CD4-positive, alpha-beta memory T cell (primary cell): ENCODE measurements at places on chromosomes 11 and 22.

- no peak for DNase-seq
Measured at GRCh38 chr22:25689631-25690030, 52.4 kb upstream of the MYO18B start.

GRCh38 chr11:111840143-111840542 lies 31.2 kb downstream of the ALG9 start:
- no peak for DNase-seq

DNA sequence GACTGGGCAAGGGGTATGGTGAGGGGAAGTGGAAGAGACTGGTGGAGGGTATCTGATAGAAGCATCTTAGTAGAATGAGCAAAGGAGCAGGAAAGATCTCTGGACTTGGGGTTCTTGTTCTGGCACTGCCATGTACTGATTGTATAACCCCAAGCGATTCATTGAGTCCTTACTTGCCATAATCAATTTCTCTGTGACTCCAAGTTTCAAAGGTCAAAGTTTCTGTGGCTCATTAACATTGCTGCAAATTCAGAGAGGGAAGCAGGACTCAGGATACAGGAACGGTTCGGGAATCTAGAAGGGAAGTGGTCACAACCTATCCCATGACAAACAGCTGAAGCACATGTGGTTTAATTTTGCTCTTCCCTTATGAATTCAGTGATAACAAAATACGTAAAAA lies 309 bp downstream of the OR51I2 start:
- no peak for DNase-seq

DNA sequence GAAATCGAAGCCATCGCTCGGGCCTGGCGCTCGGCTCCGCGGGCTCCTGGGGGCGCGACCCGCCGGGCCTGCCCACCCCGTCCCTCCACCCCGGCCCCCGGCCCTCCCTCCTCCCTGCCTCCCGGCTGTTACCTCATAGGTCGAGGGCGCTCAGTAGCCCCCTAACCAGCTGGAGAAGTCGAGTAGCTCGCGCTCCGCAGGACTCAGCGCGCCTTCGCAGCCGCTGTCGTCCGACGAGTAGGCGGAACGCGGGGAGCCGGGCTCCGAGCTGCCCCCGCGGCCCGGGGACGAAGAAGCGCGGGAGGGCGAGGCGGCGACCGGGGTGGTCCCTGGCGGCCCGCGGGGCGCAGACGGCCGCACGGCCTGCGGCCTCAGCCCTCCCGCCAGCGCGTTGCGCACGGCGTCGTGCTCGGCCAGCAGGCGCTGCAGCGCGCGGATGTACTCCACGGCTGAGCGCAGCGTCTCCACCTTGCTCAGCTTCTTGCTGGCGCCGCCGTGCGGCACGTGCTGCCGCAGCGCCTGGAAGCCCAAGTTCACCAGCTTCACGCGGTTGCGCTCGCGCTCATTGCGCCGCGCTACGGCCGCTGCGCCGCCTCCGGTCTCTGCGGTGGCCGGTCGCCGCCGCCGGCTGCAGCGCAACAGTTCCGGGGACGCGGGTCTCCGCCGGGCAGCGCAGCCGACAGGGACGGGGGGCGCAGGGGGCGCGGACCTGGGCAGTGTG lies 627 bp downstream of the ASCL2 start:
- peak; percentile 44 for DNase-seq

- DNase-seq = no peak
Measured at GRCh38 chr11:68527585-68527984, 67.0 kb downstream of the PPP6R3 start.

- DNase-seq = peak; percentile 42
Measured at GRCh38 chr11:10303558-10304363, 1.1 kb upstream of the ADM start.

GRCh38 chr11:123169821-123170220 lies 25.2 kb downstream of the CLMP start:
- no peak for DNase-seq

DNA sequence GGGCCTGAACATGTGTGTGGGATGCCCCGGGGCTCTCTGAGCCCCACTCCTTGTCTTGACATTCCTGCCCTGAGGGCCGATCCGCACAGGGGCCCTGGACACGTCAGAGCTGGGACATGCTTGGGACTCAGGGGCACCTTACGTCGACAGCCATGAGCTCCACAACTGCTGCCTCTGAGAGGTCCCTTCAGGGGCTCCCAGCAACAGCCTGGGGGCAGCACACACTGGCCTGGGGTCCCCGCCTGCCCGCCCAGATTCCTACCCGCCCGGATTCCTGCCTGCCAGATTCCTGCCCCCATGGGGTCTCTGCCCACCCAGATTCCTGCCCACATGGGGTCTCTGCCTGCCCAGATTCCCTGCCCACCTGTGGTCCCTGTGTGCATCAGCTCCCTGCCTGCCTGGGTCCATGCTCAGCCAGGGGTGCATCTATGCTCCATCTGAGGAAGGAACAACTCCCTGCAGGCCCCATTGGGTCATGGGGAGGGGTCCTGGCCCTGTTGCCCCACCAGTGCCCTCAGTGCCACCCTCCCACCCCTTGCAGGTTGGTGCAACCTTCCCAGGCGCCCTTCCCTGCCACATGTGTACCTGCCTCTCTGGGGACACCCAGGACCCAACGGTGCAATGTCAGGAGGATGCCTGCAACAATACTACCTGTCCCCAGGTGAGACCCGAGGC lies 35.7 kb downstream of the MUC5B start:
- DNase-seq = no peak

GRCh38 chr22:43830931-43831560 lies 18.9 kb upstream of the EFCAB6 start:
- DNase-seq = no peak

- no peak for DNase-seq
Measured at GRCh38 chr22:27906241-27906640, 12.8 kb downstream of the PITPNB start.

DNA sequence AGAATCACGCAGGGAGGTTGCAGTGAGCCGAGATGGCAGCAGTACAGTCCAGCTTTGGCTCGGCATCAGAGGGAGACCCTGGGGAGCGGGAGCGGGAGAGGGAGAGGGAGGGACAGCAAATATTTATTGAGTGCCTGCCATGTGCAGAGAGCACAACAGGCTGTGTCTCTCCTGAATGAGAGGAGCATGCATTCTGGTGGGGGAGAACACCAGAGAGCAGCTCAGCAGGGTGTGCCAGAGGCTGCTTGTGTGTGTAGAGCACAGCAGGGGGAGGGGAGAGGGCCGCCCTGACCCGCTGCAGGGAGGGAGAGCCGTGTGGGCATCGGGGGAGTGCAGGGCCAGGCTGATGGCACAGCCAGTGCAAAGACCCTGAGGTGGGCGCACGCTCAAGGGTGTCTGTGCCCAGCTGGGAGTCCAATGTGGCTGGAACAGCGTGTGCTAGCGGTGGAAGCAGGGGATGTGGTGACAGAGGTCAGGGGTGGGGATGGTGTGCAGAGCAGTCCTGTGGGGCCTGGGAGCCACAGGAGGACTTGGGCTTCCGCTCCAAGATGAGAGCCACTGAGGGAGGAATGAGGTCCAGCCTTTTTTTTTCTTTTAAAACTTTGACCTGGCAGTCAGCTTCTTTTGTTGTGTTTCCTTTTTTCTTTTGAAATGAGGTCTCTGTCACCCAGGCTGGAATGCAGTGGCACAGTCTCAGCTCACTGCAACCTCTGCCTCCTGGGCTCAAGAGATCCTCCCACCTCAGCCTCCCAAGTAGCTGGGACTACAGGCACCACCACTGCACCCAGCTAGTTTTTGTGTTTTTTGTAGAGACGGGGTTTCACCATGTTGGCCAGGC lies 12.0 kb downstream of the PPIL2 start:
- DNase-seq = no peak

DNA sequence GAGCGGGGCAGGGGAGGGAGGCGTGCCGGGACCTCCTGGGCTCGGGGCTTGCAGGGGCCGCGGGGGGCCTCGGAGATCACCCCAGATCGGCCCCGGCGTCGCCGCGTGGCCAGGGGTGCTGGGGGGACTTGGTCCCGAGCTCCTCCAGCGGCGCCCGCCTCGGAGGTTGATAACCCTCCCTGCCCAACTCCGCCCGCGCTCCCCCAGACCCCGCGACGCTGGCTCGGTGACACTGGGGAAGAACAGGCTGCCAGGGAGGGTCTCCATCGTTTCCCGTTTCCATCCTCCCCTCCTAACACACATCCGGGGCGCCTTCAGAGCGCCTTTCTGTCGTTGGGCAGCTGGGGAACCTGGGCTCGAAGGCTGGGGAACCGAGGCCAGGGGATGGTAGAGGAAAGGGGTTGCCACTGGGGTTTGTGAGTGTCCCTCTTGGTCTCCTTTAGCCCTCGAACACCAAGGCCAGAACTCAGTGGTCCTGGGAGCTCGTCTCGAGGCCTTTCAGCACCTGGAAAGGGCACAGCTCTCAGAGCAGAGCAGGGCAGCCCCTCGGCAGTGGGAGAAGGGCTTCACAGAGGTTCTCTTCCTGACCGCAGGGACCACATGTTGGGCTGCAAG lies 431 bp downstream of the SLC37A2 start:
- no peak for DNase-seq

GRCh38 chr11:20061776-20062175 lies 98.5 kb downstream of the DBX1 start:
- DNase-seq = no peak

DNA sequence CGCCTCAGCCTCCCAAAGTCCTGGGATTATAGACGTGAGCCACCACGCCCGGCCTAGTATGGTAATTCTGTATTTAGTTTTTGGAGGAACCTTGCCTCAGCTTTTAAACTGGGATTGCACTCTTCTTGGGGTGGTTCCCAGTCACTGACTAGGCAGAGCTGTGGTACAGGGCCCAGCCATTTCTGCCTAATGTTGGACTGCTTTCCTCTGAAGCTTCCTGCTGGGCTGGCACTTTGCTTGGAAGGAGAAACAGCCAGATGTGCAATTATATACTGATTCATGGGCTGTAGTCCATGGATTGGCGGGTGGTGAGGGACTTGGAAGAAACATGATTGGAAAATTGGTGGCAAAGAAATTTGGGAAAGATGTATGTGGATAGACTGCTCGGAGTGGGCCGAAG lies 17.6 kb upstream of the MCHR1 start:
- DNase-seq = no peak

GRCh38 chr11:27873664-27874063 lies 173.4 kb upstream of the BDNF start:
- DNase-seq = no peak

GRCh38 chr11:130308886-130309285 lies 5.8 kb downstream of the ZBTB44 start:
- DNase-seq = no peak

DNA sequence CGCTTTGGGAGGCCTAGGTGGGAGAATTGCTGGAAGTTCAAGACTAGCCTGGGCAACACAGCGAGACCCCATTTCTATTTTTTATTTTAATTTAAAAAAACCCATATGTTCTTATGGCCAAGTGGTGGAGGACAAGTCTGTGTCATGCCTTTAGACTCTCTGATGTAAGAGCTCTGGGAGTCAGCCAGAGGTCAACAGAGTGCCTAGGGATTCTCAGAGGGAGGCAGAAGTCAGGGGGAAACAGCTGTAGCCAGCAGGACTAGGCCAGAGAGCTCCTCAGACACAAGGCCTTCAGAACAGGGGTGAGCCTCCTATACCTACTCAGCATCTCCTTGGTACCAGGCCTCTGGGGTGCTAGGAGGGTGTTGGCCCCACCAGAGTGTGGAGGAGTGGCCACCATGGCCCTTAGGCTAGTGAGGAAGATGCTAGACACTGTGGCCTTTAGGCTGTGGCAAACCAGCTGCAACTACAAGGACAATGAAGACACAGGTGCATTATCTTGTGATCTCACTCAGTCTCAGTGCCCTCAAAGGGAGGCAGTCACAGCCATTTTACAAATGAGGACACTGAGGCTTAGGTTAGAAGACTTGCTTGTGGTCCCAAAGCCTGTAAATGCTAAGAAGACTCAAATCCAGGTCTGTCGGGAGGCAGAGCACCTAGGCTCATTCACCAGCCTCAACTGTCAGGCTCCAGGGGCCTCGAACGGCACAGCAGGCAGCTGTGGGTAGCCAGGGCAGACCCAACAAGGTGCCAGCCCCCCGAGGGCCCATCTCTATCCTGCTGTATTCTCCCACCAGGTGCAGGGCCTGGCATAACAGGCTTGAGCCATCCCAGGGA lies 5.0 kb downstream of the ZP1 start:
- no peak for DNase-seq

GRCh38 chr11:131759140-131759539 lies 388.7 kb downstream of the NTM start:
- no peak for DNase-seq

DNA sequence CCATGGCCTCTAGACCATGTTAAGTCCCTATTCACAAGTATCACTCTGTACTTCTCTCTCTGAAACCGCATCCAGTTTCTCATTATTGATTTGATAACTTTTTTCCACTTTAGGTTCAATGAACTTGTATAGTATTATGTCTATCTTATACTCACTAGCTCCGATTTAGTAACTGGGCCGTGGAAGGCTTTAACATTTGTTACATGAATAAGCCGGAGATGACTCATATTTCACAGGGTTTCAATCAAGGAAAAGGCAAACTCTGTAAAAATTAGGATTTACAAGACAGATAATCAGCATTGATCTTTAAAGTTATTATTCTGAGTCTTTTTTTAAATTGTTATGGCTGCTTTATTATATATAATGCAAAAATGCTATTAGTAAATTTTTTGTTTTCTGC lies 662.2 kb upstream of the CNTN5 start:
- no peak for DNase-seq

GRCh38 chr11:36097219-36097650 lies 153.4 kb downstream of the LDLRAD3 start:
- no peak for DNase-seq

GRCh38 chr11:113274713-113275582 lies 39.4 kb upstream of the TTC12 start:
- no peak for DNase-seq

DNA sequence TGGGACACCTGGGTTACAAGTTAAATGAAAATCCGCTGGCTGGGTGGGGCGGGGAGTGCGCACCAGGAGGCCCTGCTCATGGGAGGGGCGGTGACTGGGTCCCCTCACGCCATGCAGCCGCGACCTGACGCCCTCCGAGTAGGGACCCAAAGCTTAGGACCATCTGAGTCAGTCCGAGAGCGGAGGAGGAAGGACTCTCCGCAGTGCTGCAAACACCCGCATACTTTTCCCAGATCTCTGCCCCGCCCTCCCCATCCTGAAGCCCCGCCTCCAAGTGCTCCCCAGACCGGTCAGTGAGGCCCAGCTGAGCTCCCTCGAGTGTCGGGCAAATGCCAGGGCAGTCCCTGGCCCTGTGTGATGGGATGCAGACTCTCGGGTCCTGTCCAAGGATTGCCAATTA lies 6.6 kb upstream of the FLI1 start:
- DNase-seq = no peak

- DNase-seq = peak; percentile 37
Measured at GRCh38 chr22:50182176-50183081, 3.3 kb upstream of the TRABD start.

DNA sequence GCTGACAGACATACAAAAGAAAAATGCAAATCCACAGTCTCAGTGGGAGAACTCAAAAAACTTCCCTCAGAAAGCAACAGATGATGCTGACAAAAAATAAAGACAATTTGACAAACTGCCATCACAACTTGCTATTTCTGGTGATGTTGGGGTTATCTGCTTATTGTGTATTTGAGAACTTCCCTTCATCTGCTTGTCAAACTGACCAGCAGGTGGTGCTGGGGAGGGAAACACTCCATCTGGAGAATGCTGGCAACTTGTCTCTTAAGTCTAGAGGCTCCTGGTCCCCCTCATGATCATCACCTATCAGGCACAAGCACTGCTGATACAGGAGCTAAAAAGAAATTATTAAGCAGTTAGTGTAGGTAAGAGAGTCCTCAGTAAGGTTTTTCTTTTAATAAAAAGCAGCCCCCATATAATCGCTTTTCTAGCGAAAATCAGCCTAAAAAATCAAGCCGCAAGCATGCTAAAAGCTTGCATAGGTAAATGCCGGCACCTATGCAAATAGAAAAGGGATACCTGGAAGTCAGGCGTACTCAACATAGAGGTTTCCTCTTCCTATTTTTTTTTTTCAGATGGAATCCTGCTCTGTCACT lies 9.8 kb upstream of the FAM111B start:
- peak; percentile 67 for DNase-seq
